ENCODE measurements at places on chromosomes 5 and 9. TPM values are rescaled to one million over a fixed set of nuclear protein-coding genes. Genes with fewer than 3 reads are reported as not detected.

GRCh38 chr5:177232358-177232757 lies 71.2 kb downstream of the RAB24 start:
- DNase-seq, result no peak
- no peak overlapping the region for H3K4me3 ChIP-seq
- peaks cover 38% of the 10 kb centered on the region for H3K36me3 ChIP-seq

- H3K4me1 ChIP-seq, result peaks cover 10% of the 10 kb centered on the region
- no peaks in the 10 kb centered on the region for H3K27me3 ChIP-seq
- H3K4me3 ChIP-seq, result no peak overlapping the region
- no peak for DNase-seq
- H3K27ac ChIP-seq, result no peak overlapping the region
Observed at GRCh38 chr5:180862645-180863044, 1.6 kb upstream of the ZFP62 start.

- H3K27ac ChIP-seq, result no peak overlapping the region
- no peaks in the 10 kb centered on the region for H3K4me1 ChIP-seq
- no peak for DNase-seq
Observed at GRCh38 chr9:33340186-33340585, 49.9 kb downstream of the NFX1 start.

Gene FOXD4L4
- not detected for total RNA-seq

- H3K4me1 ChIP-seq, result no peaks in the 10 kb centered on the region
- H3K36me3 ChIP-seq, result no peaks in the 10 kb centered on the region
- H3K27me3 ChIP-seq, result no peaks in the 10 kb centered on the region
- DNase-seq, result no peak
- no peak overlapping the region for H3K27ac ChIP-seq
Observed at GRCh38 chr5:133906303-133906702, 62.1 kb downstream of the C5orf15 start.

GRCh38 chr9:85639675-85640186 lies 102.0 kb downstream of the AGTPBP1 start:
- H3K4me3 ChIP-seq, result no peak overlapping the region
- no peak overlapping the region for H3K27ac ChIP-seq
- peaks cover 6% of the 10 kb centered on the region for H3K36me3 ChIP-seq

Data from CD4-positive, alpha-beta T cell (primary cell).